ENCODE measurements at places on chromosomes 3 and 15.

DNA sequence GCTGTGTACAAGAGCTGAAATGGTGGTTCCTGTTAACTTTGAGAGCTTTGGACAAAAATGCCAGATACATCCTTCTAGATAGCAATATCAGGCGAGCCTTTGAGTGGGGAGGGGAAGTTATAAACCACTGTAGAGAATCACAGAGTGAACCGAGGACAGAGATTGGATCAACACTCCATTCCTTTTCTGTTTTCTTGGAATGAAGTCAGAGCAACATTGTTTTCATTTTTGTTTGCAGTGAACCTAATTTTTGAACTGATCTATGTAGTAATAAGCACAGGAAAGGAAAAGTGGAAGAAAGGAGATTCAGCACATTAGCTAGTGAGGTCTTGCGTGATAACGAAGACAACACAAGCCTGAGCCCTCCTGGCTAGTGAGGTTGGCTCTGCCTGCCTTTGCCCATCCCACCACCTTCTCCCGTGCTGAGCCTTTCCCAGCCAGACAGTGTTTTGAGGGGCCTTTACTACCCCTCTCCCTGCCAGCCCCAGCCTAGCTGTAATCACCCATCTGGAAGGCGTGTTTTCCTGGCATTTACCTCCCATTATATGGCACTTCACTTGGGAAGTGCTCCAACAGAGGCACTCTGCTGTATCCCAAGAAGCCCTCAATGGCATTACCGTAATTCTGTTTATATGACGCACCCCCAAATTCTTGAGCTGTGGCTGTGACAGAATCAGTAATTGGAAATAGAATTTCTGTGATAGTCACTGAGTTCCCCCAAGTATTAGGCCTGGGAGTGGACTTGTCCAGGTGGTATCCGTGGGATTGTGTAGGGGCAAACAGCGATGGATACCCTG is 129.8 kb downstream of the CACNA1D start:
- DNase-seq = no peak

GRCh38 chr3:123633530-123633929 is 48.7 kb upstream of the HACD2 start:
- DNase-seq = no peak

DNA sequence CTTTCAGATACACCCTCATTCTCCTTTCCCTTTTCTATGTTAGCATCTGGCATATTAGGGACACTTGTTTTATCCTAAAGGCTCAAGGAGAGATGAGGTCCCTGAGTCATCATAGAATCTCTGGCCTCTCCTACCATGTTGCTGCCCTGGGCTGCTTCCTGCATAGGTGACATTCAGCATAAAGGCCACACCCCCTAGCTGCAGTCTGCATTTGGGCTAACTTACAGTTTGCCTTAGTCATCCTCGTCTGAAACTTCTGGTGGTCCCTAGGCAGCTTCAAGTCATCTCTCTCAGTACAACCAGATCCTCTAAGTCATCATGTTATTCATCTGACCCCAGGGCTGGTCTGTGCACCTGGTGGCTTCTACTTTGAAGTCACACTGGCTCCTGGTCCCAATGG is 982.7 kb upstream of the NR2F2 start:
- no peak for DNase-seq

DNA sequence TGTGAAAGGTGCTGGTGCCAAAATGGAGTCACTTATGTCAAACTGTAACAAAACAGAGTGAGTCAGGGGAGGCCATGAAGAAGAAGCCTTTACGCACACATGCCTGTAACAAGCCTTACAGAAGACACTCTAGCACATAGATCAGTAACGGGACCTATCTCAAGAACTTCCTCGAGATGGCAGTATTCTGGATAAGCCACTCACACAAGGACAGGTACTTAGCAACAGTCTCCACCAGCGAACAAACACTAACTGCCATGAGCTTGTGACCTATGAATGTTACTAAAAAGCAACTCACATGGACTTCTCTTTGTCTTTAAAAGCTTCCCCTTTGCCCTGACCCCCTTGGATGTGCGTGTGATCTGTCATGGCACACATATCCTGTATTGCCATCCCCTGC is 235.1 kb downstream of the CD47 start:
- no peak for DNase-seq

GRCh38 chr3:143103652-143104051 is 15.9 kb upstream of the CHST2 start:
- no peak for DNase-seq

- no peak for DNase-seq
Measured at GRCh38 chr3:141530415-141530768, 43.6 kb downstream of the RASA2 start.

GRCh38 chr3:40876496-40876895 is 322.8 kb upstream of the CTNNB1 start:
- no peak for DNase-seq

DNA sequence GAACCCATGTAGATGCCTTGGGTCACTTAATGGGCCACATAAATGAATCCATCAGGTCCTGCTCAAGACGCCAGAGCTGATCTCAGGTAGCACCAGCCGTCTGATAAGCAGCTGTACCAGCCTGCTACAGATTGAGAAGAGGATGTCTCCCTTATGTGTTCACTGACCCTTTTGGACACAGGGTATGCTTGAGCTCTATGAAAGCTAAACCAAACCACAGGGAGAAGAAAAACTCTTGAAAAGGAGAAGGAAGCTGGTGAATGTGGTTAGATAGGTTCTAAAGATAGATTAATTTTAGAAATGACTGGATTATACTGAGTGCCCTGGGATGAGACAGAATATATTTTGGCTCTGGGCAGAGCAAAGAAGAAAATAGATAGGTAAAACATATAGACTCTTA is 187.5 kb downstream of the SPATA16 start:
- no peak for DNase-seq

GRCh38 chr15:100694381-100695021 is 92.1 kb downstream of the ASB7 start:
- DNase-seq = no peak

DNA sequence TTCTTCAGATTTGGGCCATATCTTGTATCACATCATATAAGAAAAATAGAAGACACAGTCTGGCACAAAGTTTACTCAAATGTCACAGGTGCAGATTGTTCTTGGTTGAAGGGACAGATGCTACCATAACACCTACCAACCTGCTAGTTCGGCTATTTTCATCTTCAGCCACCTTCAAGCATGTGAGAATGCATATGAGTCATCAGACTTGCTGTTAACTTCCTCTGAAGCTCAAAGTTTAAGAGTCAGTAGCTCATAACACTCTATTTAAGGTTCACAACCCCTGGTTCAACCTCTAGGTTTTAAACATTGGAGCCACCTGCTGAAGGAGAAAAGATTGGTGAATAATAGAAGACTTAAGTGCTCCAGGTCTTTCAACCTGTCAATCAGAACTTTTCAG is 522.8 kb downstream of the NLGN1 start:
- DNase-seq = no peak

- no peak for DNase-seq
Measured at GRCh38 chr3:56796202-56796601, 5.5 kb downstream of the ARHGEF3 start.
